A549 (cell line): ENCODE measurements at places on chromosomes 2 and 18. TPM values are rescaled to one million over a fixed set of nuclear protein-coding genes. Genes with fewer than 3 reads are reported as not detected.

GRCh38 chr2:236747426-236747825 is 177.8 kb downstream of the ACKR3 start:
- no peak for DNase-seq

- no peak for DNase-seq
Observed at GRCh38 chr2:26701596-26701995, 9.1 kb downstream of the KCNK3 start.

PTPRN gene
- polyA plus RNA-seq = 0.90 to 1.1 TPM (median 0.97 TPM) in 3 replicates

DNA sequence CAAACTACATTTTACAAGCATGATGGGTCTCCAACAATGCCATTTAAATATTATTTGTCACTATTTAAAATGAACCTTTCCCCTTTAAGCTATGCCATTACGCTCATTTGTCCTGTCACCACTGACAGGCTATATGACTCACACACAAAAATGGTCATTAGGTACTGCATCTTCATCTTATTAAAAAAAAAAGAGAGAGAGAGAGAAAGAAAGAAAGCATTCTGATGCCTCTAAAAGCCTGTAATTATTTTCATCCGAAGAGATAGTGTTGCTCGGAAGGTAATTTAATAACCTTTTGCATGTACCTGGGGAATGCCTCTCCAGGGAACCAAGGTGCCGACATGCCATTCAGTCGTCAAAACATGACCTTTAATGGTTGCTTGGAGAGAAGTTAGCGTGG is 226.7 kb downstream of the ARHGAP15 start:
- DNase-seq = no peak

DNA sequence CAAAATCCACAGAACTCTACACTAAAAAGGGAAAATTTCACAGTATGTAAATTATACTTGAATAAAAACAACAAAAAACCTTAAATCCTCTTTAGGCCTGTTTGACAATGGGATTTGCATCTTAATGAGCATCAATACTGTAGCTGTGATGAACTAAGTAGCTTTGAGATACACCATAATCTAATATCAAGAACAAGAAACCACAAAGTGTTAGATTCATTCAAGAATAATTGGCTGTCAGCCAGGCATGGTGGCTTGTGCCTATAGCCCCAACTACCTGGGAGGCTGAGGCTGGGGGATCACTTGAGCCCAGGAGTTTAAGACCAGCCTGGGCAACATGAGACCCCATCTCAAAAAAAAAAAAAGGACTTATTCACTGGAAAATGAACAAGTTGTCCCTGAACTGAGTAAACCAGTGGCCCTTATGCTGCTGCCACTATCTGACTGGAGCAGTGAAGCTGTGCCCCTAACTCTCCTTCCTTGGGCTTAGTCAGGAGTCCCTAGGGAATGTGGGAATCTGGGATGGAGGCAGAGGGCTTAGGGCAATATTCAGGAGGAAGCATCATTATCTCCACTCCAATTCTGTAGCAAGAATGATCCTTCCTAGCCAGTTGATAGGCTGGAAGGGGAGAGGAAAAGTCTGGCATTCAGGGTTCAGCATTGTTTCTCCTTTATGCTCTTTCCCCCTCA is 88.5 kb downstream of the PRKCE start:
- no peak for DNase-seq

CTAGE1 gene
- polyA plus RNA-seq = 0.03 TPM in 1 of 3 replicates, not detected in the others

BIN1 gene
- 32.3 to 41.5 TPM (median 34.1 TPM) in 3 replicates for polyA plus RNA-seq

DLGAP1 gene
- 0.04 to 0.09 TPM (median 0.07 TPM) in 3 replicates for polyA plus RNA-seq

DNA sequence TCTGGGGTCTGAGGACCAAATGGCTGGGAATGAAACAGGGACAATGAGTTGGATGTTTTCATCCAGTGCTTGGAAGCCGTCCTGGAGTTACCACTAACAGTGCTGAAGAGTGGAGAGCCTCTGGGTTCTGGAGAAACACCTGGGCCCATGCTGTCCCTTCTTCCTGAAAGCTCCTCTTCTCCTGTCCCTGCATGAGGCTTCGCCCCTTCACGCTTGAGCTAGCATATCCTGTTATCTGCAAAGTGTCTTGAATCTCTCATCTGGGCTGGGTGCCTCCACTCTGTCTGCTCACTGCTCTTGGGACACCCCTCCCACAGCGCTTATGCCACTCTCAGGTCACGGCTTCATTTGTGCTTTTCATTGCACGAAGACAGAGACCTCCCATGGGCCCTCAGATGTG is 154.5 kb downstream of the MYCN start:
- no peak for DNase-seq

IFIH1 gene
- 0.21 to 0.49 TPM (median 0.46 TPM) in 3 replicates for polyA plus RNA-seq
